ENCODE measurements at places on chromosomes 7 and 10.

DNA sequence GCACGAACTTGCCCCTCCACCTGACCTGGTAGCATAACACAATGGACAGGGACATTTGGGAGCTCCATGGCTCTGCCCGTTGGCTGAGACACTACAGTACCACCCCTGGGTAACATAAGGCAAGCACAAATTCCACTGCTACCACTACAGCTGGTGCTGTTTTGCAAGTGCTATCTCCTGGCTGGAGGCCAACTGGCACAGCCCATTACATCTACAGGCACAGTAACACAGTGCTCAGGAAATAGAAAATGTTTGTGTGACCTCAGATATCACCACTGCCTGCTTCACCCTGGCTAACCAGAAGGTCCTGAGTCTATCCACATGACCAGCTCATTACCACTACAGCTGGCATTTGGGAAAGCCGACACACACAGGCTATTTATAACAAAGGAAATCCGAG, 631.1 kb upstream of the MBL2 start:
- DNase-seq: no peak

GRCh38 chr10:71880425-71881306, 29.6 kb upstream of the PSAP start:
- DNase-seq: no peak

- DNase-seq: no peak
Observed at GRCh38 chr7:123692471-123692877, 36.8 kb downstream of the LMOD2 start.

- DNase-seq: no peak
Observed at GRCh38 chr10:73916761-73917470, 6.0 kb downstream of the PLAU start.

- DNase-seq: no peak
Observed at GRCh38 chr10:92742331-92743228, 52.8 kb downstream of the HHEX start.

GRCh38 chr10:25059990-25060389, 43.6 kb downstream of the THNSL1 start:
- DNase-seq: peak; percentile 51

GRCh38 chr7:55344840-55345239, 20.3 kb upstream of the LANCL2 start:
- no peak for DNase-seq

DNA sequence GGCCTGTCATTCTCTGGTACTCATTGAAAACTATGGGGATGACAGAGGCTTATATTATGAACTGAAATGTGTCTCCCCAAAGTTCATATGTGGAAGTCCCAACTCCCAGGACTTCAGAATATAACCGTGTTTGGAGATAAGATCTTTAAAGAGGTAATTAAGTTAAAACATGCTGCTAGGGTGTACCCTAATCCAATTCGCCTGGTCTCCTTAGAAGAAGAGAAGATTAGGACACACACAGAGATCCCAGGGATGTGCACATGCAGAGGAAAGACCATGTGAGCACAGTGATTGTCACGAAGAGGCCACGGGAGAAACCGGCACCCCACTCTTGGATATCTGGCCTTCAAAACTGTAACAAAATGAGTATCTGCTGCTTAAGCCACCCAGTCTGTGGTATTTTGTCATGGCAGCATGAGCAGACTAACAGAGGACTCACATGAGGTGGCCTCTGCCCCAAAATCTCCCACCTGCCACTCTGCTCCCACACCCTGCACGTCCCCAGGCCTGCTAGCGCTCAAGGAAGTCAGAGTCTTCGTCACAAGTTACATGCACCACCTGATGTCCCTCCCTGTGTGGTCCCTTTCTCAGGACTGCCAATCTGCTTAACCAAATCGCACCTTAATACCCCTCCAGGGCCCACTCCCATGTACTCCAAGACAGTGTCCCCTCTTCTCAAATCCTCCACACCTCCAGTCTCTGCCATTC, 26.8 kb downstream of the PLAC9 start:
- no peak for DNase-seq

- no peak for DNase-seq
Observed at GRCh38 chr10:123562387-123562786, 103.8 kb upstream of the GPR26 start.

DNA sequence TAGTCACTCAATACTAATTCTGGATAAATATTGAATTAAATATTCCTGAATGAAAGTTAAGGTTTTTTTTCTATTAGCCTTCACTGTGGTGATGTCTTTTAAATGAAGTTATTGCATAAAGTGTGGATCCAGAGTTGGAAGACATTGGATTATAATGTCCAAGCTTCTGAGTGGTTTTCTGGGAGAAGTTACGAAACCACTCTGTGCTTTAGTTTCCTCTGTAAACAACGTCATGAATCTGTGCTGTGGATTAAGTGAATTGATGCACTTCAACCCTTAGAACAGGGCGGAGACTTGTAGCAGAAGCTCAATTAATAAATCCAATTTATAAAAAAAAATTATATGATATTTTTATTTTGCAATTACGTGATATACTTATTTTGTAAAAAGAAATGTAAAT, 271.7 kb downstream of the BICC1 start:
- no peak for DNase-seq
